ENCODE measurements at places on chromosomes 7 and 10. TPM values are rescaled to one million over a fixed set of nuclear protein-coding genes. Genes with fewer than 3 reads are reported as not detected.
A peak's percentile ranks its signal among the peaks of the same experiment; 100 is the strongest.

The MYL10 gene
- not detected for total RNA-seq

The TWIST1 gene
- 6.4 TPM for total RNA-seq

The VIPR2 gene
- total RNA-seq: 1.0 TPM

- no peak overlapping the region for H3K27ac ChIP-seq
- no peaks in the 10 kb centered on the region for H3K27me3 ChIP-seq
- no peak for DNase-seq
- no peaks in the 10 kb centered on the region for H3K36me3 ChIP-seq
These were observed 3.2 kb downstream of the PLPP4 start for GRCh38 chr10:120460186-120460585.

GRCh38 chr10:63391812-63392211 is 74.0 kb downstream of the JMJD1C start:
- no peaks in the 10 kb centered on the region for H3K36me3 ChIP-seq
- DNase-seq: no peak
- H3K4me3 ChIP-seq: no peak overlapping the region
- no peaks in the 10 kb centered on the region for H3K4me1 ChIP-seq
- no peaks in the 10 kb centered on the region for H3K27me3 ChIP-seq
- no peak overlapping the region for H3K27ac ChIP-seq

DNA sequence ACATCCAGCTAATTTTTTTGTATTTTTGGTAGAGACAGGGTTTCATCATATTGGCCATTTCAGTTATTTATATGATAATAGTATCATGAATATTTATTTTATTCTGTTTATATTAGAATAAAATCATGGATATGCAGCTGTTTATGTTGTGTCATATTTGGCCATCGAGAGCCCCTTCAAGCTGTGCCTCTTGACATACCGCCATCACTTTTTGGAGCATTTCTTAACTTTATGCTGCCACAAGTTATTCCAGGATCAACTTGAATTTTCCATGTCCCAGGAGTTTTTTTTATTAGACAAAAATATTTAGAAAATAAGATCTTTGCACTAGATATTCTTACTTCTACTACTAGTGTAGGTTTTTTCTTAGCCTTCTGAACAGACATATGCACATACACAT is 1067.0 kb upstream of the LRRTM3 start:
- no peak for DNase-seq
- H3K4me3 ChIP-seq: no peak overlapping the region
- H3K36me3 ChIP-seq: no peaks in the 10 kb centered on the region
- no peaks in the 10 kb centered on the region for H3K27me3 ChIP-seq

DNA sequence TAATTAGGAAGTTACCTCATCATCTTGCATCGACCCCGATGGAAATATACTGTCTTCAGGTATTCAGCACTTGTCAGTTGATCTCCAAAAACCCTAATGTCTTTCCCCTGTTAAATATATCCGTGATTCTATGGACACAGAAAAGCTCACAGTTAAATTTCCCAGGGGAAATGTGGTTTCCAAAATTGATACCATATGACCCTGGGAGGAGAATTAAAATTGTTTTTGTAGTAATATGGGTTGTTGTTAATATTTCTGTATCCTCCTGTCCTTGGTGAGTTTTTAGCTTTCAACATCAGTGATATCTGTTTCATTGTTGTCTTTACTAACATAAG is 132.1 kb downstream of the CELF2 start:
- DNase-seq: no peak
- H3K4me3 ChIP-seq: no peak overlapping the region
- no peaks in the 10 kb centered on the region for H3K4me1 ChIP-seq
- H3K27me3 ChIP-seq: no peaks in the 10 kb centered on the region

- H3K27me3 ChIP-seq: no peaks in the 10 kb centered on the region
- no peak overlapping the region for H3K4me3 ChIP-seq
- no peaks in the 10 kb centered on the region for H3K4me1 ChIP-seq
- DNase-seq: no peak
- peaks cover 4% of the 10 kb centered on the region for H3K36me3 ChIP-seq
- no peak overlapping the region for H3K27ac ChIP-seq
These were observed 71.5 kb downstream of the PRPF18 start for GRCh38 chr10:13658264-13658663.

DNA sequence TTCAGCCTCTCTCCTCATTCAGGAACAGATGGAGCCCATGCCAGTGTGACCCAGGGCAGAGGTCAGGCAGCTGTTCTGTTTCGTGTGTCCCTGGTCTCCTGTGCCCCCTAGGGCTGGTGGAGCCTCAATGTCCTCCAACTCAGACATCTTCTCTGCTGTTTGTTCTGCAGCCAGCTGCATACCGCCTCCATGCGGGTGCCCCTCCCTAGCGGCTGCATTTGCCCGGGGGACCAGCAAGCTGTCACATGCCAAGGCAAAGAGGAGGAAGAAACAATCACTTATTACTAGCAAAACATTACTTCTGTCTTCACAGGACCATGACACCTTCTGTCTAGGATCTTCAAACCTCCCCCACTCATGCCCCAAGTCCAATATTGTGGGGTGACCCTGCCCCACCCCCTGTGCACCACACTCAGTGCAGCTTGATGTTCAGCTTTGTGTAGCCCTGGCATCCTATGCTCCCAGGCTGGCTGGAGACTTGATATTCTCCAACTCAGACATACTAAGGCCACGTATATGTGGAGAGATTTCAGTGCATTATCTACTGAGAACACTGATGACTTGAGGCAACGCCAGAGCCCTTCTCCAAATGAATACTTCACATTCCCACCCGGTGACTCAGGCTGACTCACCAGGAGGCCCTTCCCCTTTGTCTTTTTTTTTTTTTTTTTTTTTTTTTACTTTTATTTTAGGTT is 188.9 kb downstream of the SKIDA1 start:
- peak; percentile 46 for DNase-seq
- H3K36me3 ChIP-seq: no peaks in the 10 kb centered on the region
- no peaks in the 10 kb centered on the region for H3K4me1 ChIP-seq
- H3K27me3 ChIP-seq: no peaks in the 10 kb centered on the region

GRCh38 chr7:47291461-47292081 is 290.3 kb downstream of the TNS3 start:
- H3K4me3 ChIP-seq: no peak overlapping the region
- H3K36me3 ChIP-seq: no peaks in the 10 kb centered on the region
- DNase-seq: no peak
- H3K4me1 ChIP-seq: no peaks in the 10 kb centered on the region
- H3K27me3 ChIP-seq: no peaks in the 10 kb centered on the region

Measured in prostate gland (tissue), 2 donors.